ENCODE measurements at places on chromosomes 12 and 14.

- peak; percentile 99 for DNase-seq
These were observed 29.5 kb upstream of the OSBPL8 start for GRCh38 chr12:76588881-76589565.

GRCh38 chr12:66144791-66145754 lies 14.5 kb upstream of the LLPH start:
- DNase-seq: peak; percentile 92

DNA sequence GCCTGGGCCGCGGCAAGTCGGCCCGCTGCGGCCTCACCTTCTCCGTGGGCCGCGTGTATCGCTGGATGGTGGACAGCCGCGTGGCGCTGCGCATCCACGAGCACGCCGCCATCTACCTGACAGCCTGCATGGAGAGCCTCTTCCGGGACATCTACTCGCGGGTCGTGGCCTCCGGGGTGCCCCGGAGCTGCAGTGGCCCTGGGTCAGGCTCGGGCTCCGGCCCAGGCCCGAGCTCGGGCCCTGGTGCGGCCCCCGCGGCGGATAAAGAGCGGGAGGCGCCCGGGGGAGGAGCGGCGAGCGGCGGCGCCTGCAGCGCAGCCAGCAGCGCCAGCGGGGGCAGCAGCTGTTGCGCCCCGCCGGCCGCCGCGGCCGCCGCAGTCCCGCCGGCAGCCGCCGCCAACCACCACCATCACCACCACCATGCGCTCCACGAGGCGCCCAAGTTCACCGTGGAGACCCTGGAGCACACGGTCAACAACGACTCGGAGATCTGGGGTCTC lies 226.2 kb upstream of the CRY1 start:
- DNase-seq: no peak

DNA sequence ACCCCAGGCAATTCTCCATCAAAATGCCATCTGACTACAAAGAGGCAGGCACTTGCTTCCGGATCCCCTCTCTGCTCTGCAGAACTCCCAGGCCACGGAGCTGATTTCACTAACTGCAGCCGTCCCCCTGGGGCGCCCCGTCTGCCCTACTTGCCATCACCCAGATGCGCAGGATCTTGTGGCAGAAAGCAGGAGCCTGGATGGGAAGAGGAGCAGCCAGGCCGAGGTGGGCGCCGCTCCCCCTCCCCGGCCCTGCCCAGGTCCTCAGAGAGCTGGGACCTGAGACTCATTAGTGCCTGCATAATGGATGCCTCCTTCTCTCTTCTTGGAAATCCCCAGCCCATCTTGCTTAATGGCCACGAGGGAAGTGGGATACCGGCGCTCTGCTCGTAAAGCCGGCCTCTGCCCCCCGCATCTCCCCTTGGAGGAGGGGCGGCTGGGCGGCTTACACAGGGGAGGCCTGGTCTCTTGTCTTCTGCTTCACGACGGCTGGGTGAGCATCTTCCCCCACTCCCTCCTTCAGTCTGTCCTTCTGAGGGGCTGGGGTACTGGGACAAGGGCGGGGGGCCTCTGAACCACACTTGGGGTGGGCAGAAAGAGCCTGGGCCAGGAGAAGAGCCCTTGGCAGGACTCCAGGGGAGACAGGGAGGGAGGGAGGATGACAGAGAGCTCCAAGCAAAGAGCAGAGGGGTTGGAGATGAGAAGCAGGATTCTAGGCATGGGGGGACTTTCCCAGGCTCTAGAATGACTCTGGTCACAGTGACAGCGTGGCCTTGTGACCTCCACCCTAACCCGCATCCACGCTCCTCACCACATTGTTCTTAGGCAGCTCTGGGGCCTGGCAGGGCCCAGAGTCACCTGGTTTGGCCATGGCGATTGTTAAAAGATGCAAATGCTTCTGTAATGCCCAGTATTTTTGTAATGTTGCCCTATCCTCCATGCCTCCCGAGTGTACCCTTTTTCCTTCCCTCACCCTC lies 19.4 kb upstream of the EML1 start:
- no peak for DNase-seq

GRCh38 chr14:38554026-38554425 lies 298.1 kb upstream of the CLEC14A start:
- peak; percentile 22 for DNase-seq

DNA sequence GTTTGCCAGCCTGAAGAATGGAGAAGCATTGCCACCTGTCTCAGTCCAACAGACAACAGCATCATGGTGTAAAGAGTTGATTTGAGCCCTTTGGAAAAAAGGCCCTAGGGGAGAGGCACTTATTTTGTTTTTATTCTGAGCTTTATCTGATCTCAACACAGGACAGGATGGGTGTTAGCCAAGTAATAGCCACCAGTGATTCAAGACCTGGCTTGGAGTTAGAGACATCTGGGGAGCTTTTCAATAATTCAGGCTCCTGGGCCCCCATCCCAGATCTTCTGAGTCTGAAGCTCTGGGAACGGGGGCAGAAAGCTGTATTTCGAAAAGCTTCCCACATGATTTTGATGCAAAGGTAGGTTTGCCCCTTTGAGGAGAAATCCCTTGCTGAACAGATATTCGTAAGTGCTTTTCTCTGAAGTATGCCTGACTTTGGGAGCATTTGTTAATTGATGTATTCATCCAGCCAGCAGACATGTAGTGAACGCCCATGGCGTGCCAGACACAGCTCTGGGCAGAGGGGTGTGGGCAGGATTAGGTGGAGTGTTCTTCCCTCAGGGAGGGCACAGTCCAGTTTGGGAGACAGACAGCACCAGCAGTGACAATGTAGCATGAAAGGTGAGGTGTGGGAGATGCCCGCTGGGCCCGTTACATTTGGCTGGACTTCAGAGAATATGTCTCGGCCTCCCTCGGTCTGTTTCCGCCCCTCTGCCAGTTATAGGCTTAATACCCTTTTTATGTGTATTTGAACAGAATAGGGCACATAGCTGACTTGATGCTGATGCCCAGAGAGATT lies 72.5 kb downstream of the TSPAN9 start:
- no peak for DNase-seq

DNA sequence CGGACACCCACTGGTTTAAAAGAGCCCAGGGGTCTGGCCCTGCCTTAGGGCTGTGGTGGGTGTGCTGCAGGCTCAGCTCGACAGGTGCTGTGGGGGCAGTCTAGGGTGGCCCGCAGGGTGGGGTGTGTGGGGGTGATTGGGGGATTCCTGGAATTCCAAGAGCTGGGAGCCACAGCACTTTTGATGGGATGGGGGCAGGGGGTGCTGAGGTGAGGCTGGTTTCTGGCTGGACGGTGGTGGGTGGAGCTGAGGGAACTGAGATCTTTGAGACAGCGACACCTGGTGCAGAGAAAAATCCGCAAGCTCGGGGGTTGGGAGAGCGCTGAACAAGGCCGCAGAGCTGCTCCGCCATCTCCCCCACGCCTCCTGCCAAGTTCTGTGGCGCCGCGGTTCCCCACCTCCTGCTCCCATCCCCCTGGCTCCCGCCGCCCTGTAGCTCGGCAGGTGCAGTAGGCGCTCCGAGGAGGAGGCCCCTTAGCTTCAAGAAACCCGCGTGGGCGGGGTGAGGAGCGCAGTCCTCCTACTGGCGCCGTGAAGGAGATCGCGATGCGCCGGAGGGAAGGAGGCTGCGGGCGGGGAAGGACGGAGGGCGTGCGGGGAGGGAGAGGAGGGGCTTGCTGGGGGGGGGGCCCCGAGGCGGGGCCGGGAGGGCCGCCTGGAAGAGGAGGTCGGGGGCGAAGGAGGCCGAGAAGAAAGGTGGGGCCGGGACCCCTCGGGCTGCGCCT lies 1.3 kb upstream of the TEDC1 start:
- DNase-seq: peak; percentile 79

- no peak for DNase-seq
These were observed 26.0 kb upstream of the ATP2A2 start for GRCh38 chr12:110254971-110255540.

- DNase-seq: peak; percentile 93
These were observed 128.0 kb downstream of the RFLNA start for GRCh38 chr12:124422570-124423523.

DNA sequence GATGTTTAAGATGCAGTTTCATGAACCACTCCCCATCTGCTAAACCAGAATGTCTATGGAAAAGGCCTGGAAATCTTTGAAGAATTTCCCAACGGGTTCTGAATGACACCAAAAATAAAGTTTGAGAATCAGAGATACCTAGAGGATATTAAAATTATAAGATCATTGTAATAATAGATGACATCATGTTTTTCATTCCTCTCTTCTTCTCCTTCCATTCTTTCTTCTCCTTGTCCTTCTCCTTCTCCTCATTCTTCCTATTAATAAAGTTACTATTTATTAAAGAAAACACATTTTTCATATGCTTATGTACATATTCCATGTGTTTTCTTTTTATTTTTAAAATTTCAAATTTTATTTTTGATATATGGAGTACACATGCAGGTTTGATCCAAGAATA lies 1449.4 kb downstream of the LRFN5 start:
- DNase-seq: no peak

DNA sequence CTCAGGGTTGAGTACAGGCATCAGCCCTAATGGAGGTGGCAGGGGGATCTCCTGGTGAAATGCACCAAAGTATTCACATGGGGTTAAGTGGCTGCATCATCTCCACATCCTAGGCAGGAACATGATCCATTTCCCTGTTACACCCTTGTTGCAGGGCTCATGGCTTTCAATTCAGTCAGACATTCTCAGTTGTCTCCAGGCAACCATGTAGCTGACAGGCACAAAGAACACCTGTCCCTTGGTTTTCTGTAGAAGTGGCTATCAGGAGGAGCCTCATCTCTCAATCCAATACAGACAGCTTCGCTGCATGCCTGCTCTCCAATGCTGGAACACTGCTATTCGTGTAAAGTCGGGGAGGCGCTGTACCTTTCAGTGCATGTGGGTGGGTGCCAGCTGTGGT lies 299.0 kb upstream of the FOXG1 start:
- no peak for DNase-seq

- no peak for DNase-seq
These were observed 1.4 kb downstream of the HMGA2 start for GRCh38 chr12:65825507-65826352.
